PC-9 (cell line): ENCODE measurements at places on chromosomes 4 and X. TPM values are rescaled to one million over a fixed set of nuclear protein-coding genes. Genes with fewer than 3 reads are reported as not detected.

The IL3RA gene
- not detected in 2 replicates for total RNA-seq

DNA sequence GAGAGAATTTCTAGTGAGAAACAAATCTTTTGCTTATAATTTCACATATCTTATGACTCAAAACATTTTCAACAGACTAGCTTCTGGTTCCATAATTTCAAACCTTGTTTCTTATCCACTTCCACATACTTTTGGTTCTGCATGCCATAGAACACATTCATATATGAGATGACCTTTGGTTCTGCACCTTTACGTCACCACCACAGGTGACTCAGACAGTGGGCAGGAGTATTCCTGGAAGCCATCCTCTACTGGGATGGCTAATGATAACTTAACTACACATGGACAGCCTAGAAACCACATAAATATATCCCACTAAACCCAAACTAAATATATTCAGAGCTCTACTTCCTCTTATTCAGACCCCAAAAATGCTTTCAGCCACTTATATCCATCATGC lies 133.3 kb downstream of the DCK start:
- no peak overlapping the region for H3K4me3 ChIP-seq
- no peaks in the 10 kb centered on the region for H3K27me3 ChIP-seq
- DNase-seq, result peak; percentile 20
- H3K36me3 ChIP-seq, result no peaks in the 10 kb centered on the region
- H3K4me1 ChIP-seq, result 0 out of 2 replicates have a peak, but pooled peaks cover 9% of the 10 kb centered on the region

GRCh38 chr4:23956601-23957364 lies 66.9 kb upstream of the PPARGC1A start:
- no peak overlapping the region for H3K4me3 ChIP-seq
- no peaks in the 10 kb centered on the region for H3K4me1 ChIP-seq
- H3K36me3 ChIP-seq, result no peaks in the 10 kb centered on the region
- H3K27ac ChIP-seq, result no peak overlapping the region
- H3K27me3 ChIP-seq, result no peaks in the 10 kb centered on the region
- no peak for DNase-seq

DNA sequence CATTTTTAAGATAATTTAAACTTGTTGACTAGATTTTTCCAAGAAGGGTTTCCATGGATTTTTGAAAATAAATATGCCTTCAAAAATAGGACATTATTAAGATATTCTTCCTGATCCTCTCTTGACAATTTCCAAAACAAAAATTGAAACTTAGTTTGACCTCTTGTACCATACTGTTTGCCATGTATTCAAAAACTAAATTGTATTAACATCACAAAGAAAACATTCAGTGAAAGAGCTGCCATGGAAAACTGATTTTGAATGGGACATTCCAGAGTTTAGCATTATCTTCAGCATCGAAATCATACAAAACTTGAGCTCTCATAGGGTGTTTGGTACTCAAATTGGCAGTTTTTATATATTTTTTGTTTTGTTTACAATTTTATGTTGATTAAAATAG lies 68.0 kb upstream of the HPGD start:
- DNase-seq, result no peak
- no peaks in the 10 kb centered on the region for H3K27me3 ChIP-seq
- H3K4me1 ChIP-seq, result peaks cover 4% of the 10 kb centered on the region; the same call in 1 of the 2 replicates
- no peaks in the 10 kb centered on the region for H3K36me3 ChIP-seq

The SMIM10L2A gene
- not detected in 2 replicates for total RNA-seq

DNA sequence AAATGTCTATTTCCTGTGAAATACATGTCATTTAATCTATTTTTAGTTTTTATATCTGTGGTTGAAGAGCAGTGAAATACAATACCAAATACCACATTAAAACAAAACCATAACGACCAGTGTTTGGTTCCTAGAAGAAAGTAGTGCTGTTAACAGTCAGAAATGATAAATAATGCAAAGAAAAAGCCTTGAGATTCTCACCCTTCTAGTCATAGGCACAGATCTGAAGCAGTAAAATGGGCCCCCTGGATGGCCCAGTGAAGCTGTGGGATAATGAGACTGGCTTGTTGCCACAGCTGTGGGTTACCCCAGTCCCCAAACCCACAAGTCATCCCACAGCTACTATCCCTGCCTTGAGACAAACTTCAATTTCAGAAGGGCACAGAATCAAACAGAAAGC lies 137.3 kb upstream of the RPL34 start:
- H3K27me3 ChIP-seq, result no peaks in the 10 kb centered on the region
- H3K4me1 ChIP-seq, result no peaks in the 10 kb centered on the region
- H3K36me3 ChIP-seq, result no peaks in the 10 kb centered on the region
- H3K4me3 ChIP-seq, result no peak overlapping the region
- no peak for DNase-seq

GRCh38 chr4:17577665-17578481 lies 875 bp downstream of the LAP3 start:
- peak overlapping the region; percentile 37 for H3K27ac ChIP-seq
- no peaks in the 10 kb centered on the region for H3K36me3 ChIP-seq
- peak; percentile 9 for DNase-seq
- peak overlapping the region; percentile 87 for H3K4me3 ChIP-seq
- H3K27me3 ChIP-seq, result no peaks in the 10 kb centered on the region

The CNGA1 gene
- 1.4 and 1.8 TPM in 2 replicates for total RNA-seq
